Stimulated activated CD4-positive, alpha-beta T cell treated with anti-CD3 and anti-CD28 coated beads, TNF-alpha, amount 100 ng/mL, for 1 hour (primary cell): ENCODE measurements at places on chromosomes 3 and 15.

DNA sequence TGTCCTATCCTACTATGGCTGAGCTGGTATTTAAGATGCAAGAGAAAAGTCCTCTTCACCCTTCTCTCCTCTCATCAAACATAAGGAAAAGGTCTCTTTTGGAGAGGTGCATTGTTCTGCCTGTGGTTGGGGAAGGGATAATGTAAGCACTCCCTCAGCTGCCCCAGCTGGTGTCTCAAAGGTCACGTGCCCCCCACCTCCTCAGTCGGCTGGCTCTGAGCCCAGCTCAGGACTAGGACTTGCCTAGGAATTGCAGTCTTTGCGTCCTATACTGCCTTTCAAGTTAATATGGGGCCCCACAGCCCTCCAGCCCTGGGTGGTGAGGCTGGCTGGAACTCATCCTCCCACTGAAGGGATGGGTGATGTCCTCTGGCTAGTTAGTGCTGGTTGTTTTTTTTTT is 29.7 kb downstream of the OR4F15 start:
- no peak for DNase-seq

DNA sequence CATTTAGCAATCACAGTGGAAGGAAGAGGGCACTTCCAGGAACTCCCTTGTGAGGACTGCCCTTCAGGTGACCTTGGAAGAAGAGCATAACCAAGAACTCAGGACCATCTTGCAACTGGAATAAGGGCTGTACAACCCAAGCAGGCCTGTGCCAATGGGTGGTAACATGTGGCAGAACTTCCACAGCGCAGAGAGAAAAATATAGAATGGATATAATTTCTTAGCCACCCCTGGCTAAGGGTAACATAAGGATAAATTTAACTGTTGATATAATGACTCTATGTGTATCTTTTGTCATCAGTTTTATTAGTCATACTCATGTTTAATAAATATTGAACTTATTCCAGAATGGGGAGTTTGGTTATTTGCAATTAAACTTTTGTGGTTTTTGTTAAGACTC is 13.4 kb upstream of the MFSD1 start:
- DNase-seq = no peak

DNA sequence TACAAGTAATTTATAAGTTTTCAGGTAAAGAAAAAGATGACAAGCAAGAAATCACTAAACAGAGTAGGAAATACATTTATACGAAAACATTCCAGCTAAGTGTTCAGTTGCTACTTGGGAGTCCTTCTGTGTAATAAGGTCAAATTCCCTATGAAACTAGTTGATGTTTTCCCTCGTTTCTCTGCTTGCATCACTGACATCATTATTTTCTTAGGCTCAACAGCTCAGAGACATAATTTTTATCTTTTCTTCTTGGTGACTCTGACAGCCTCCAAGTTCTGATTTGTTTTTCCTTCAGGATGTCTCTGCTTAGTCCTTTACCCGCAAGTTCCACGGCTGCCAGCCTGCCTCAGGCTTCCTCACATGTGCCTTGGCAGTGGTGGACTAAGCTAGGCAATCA is 173.6 kb downstream of the P3H2 start:
- DNase-seq = no peak

DNA sequence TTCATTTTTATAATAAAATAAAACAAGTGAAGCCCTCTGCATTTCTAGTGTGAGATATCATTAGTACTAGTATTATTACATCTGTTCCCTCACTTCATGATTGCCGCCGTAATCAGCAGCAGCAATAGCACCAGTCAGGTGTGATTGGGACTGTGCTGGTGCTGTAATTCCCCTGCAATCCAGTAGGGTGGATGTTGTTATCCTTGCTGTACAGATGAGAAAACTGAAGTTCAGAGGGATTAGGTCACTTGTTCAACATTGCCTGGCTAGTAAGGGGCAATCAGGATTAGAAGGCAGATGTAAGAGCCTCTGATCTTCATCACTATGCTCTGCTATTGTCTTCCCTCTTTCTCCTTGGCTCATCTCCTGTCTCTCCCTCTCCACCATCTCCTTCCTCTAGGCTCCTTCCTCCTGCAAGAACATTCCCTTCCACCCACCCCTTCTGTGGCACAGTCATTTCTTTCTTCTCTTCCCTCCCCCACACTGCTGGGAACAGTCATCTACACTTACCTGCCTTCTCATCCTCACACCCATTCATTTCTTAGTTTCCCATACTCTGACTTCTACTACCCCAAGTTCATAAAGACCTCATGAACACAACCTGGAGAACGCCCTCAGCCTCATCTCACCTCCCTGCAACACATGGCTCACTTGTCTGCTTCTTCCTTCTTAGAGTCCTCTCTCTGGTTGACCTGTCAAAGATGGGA is 29.7 kb downstream of the CRYGS start:
- DNase-seq = no peak

DNA sequence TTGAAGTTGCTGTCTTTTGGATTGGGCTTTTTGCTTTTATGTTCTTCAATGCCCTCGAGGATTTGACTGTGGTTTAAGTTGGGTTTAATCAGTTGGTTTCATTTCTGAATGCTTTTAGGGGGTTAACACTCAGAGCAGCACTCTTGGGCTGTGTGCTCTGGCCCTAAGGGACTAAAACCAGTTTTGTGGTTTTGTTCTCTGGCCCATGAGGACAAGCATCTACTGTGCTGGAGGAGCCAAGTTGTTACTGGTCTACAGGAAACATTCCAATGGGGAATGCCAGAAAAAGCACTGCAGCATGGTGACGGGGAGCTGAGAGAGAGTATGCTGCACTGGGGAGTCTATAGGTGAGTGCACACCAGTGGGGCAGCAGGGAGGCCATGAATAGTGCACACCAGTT is 596.9 kb downstream of the ZBBX start:
- DNase-seq = no peak

DNA sequence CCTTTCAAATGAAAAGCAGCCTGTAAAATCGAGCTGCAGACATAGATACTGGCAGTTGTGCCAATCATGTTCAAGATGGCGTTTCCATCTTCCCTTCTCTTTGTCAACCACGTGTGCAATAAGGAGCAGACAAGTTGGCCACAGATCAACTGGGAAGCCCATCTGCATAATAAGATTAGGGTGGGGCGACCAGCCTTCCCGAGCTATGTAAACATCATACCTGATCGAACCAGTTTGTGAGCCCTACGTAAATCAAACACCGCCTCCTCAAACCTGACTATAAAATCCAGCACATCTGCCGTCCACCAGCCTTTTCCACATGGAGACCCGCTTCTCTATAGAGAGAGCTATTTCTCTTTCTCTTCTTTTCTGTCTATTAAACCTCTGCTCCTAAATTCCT is 37.2 kb downstream of the TRIM42 start:
- no peak for DNase-seq

DNA sequence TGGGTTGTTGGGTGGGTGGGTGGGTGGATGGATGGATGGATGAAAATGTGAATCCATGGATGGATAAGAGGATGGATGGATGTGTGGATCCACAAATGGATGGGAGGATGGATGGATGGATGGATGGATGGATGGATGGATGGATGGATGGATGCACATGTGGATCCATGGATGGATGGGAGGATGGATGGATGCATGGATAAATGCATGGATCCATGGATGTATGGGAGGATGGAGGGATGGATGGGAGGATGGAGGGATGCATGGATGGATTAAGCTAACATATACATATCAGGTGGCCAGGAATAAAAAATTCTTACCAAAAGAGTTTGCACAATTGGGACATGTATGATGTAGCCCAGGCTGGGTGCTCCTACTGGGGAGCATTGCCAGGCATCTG is 195.3 kb downstream of the FEZF2 start:
- no peak for DNase-seq

DNA sequence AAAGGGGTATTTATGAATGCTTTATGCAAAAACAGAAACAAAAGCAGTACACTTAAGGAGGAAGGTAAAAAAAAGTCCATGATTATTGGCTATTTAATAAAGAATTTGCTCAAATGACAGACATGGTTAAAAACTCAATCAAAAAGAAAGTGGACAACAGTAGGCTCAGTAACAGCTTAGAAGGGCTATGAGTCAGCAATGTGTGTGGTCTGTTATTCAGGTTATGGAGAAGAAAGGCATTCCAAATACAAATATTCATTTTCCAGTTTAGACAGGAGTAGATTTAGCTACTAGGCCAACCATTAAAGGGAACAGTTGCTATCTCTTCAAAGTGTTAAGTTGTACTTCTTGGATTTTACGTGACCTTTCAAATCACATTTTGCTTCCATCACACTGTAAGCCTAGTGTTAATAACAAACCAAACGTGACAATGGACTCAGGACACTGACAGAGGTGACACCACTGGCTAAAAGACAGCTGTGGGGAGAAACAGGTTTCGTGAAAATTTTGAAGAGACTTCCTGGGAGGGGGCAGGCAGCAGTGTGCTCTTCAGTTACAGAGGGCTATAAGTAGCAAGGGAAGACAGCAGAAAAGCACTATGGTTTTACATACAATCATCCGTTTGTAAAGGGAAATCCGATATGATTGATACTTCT is 41.7 kb upstream of the MYO5C start:
- DNase-seq = no peak

DNA sequence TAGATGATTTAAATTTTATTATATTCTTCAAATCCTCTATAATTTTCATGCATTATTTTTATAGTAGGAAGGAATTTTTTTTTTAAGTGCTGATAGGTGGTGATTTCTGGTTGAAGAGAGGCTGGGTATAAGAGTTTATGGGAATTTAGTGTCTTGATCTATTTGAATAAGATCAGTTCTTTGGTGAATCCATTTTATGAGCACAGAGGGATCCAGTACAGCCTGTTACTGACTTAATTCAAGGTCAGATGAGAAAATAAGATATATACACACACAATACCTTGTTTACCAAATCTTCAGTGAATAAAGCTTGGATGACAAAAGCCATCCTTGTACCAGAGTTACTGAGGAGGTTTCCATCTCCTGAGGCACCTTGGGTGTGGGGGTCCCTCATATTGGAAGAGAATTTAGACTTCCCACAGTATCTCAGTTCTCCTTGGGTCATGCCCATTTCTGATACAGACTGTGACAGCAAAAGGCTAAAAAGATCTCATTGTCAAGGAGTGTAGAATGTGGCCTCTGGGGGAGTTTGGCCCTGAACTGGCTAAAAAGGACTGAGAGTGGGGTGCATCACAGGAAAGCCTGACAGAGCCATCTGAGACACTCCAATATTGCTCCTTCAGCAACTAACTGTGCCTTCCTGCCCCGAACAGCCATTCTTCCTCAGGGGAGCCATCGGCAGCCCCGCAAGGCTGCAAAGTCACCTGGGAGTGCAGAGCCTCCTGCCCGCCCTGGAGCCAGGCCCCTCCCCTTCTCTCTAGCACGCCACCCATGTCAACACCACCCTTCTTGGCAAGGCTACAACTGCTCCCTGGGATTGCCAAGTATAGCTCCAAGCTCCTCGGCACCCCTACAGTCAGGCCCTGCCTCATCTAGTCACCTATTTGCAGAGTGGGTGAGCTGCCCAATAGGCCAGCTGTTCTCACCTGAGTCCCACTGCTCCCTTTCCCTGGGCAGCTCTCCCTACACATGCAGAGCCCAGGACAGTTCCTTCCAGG is 43.1 kb upstream of the HACD2 start:
- no peak for DNase-seq

DNA sequence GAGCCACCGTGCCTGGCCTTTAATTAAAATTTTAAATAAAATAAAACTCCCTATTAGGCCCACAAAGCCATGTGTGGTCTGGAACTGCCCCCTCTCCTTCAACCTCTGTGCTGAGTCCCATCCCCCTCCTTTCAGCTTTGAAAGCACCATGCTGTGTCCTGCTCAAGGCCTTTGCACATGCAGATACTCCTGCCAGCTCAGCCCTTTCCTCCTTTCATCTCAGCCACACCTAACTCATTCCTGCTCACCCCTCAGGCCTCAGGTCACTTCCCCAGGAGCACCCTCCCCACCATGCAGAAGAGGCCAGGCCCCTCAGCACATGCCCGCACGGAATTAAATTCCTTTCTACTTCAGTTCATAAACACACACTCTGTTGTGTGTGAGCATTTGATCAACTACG is 28.1 kb downstream of the ATRIP start:
- DNase-seq = no peak

GRCh38 chr3:66480666-66481065 is 20.2 kb downstream of the LRIG1 start:
- no peak for DNase-seq

DNA sequence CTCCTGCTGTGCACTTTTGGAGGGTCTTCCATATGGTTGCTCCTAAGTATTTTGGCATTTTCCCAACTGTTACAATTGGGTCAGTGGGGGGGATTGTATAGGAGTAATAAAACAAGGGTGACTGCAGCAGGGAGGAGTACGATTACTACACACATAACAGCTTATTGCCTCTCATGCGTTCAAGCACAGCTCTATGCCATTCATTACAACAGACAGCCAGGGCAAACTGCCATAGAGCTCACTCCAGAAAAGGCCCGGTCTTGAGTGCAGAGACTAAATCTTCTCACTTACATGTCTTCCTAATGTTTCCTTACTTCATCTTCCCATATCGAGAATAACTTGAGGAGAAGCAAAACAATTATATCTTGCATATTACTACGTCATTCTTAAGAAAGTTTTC is 1.4 kb upstream of the CHMP2B start:
- no peak for DNase-seq

DNA sequence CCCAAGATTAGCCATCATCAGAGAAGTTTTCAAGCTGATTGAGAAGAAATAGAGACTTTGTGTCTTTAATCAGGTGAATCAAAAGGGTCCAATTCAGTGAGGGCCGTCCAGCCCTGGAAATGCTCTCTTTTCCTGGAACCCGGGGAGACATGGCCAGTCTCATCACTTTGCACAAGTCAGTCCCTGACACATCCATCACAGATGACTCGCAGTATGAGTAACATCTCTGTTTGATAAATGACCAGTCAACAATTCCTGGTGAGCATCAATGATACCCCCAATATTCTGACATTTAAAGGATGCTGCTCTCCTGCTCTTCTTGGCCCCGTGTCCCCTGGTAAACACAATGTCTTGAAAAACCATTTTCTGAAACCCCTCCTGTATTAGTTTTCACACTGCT is 26.7 kb downstream of the C3orf20 start:
- no peak for DNase-seq

GRCh38 chr3:143951351-143951971 is 20.2 kb upstream of the DIPK2A start:
- no peak for DNase-seq

GRCh38 chr15:88835119-88835518 is 31.9 kb downstream of the ACAN start:
- DNase-seq = no peak

- no peak for DNase-seq
These were observed 14.9 kb downstream of the PLEKHO2 start for GRCh38 chr15:64856429-64857145.

- DNase-seq = no peak
These were observed 227.8 kb upstream of the LYSMD4 start for GRCh38 chr15:99961011-99961441.

GRCh38 chr3:143881095-143881494 is 32.8 kb upstream of the SLC9A9 start:
- DNase-seq = no peak

DNA sequence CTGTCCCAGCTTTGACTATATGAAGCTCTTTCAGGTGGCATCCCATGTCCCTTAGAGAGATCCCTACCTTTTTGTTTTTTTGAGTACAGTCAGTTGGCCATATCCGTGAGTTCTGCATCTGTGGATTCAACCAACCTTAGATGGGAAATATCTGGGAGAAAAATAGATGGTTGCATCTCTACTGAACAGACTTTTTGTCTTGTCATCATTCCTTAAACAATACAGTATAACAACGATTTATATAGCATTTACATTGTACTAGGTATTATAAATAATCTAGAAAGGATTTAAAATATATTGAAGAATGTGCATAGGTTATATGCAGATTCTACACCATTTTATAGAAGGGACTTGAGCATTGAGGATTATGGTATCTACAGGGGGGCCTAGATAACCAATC is 65.1 kb downstream of the APBA2 start:
- DNase-seq = no peak

- no peak for DNase-seq
These were observed 21.9 kb upstream of the THSD4 start for GRCh38 chr15:71093054-71094024.
